ENCODE measurements at places on chromosomes 7 and 10.

DNA sequence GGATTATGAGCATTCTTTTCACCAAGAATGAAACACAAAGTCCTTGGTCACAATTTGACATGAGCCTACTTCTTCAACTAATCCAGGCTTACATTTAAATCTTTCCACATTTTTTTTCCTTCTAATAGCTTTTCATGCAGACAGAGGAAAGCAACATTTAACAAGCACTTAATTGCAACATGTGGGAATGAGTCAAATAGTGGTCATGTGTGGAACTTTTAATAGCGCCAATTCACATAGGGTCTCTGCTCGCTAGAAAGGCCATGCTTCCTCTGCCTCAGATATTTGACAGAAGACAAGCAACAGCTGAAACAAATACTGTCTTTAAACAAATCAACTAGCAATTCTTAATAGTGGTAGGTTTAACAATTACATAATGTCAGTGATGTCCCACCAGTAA lies 285.9 kb upstream of the ETV1 start:
- no peak for DNase-seq

- DNase-seq = no peak
Observed at GRCh38 chr7:128941323-128941890, 3.7 kb downstream of the IRF5 start.

- no peak for DNase-seq
Observed at GRCh38 chr7:84482476-84482875, 287.9 kb upstream of the SEMA3A start.

DNA sequence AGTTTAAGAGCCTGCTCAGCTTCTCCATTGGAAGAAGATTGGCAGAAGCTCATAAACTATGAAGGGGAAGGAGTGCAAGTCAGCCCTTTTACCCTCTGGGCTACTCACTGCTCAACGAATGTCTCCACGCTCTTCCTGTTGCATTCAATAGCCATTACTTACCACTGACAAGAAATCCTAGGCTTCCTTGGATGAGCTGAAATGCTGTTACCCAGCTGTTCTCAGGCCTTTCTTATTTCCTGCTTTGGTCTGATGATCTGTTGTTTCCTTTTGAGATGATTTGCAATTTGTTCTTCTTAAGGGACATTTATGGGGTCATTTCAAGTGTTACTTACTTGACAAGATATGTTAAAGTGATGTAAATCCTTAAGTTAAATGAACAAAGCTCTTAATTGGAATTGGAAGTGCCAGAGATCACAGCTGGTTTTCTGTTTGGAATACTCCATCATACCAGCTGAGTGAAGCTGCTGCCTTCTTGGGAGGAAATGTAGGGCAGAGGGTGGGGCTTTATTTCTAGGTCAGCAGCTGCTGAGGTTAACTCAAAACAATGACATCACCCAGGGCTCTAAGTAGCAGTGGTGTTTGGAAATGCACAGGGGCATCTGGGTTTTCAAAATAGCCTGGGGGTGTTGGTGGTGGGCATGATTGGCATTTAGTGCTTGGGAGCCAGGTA lies 170.0 kb downstream of the PRKCQ start:
- no peak for DNase-seq

- DNase-seq = no peak
Observed at GRCh38 chr7:119935418-119936025, 337.5 kb upstream of the KCND2 start.

DNA sequence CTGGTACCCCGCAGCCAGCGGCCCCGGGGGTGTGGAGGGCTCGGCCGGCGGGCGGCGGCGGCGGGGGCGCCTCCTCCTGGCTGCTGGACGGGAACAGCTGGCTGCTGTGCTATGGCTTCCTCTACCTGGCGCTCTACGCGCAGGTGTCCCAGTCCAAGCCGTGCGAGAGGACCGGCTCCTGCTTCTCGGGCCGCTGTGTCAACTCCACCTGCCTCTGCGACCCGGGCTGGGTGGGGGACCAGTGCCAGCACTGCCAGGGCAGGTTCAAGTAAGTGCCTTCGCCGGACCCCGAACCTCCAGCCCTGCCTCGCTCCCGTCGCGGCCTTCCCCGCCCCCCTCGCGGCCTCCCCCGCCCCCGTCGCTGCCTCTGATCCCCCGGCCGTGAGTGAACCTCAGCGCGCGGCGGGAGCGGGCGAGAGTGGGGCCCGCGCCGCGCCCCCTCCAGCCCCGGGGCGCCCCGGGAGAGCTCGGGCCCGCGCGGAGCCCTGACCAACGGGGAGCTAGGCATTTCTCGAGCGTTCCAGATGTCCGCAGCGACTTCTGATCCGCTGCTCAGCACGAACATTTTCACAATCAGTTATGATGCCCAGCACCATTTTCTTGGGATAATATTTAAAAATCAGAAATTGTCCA lies 727 bp downstream of the ATRNL1 start:
- no peak for DNase-seq

GRCh38 chr7:117674617-117675016 lies 194.8 kb downstream of the CFTR start:
- DNase-seq = no peak

- no peak for DNase-seq
Observed at GRCh38 chr7:149870274-149870673, 3.5 kb upstream of the ATP6V0E2 start.

DNA sequence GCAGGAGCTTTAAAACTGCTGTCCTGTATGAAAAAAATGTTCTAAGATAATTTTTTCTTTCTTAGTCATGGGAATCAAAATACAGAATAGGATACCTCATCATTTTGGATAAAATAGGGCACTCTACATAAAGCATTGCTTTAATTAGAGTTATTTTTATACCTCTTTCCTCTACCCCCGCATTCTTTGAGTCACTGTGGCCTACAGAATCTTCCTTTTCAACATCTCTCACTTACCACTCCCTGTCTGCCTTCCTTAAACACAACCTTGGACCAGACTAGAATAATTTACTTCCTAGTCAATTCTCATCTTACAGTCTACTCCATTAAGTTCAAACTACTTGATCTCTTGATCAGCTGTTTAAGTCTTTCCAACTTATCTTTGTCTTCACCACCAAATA lies 462.3 kb downstream of the PHTF2 start:
- no peak for DNase-seq

GRCh38 chr7:23607130-23607529 lies 9.9 kb downstream of the CCDC126 start:
- DNase-seq = no peak

- DNase-seq = no peak
Observed at GRCh38 chr7:95546647-95547046, 49.7 kb downstream of the PDK4 start.

DNA sequence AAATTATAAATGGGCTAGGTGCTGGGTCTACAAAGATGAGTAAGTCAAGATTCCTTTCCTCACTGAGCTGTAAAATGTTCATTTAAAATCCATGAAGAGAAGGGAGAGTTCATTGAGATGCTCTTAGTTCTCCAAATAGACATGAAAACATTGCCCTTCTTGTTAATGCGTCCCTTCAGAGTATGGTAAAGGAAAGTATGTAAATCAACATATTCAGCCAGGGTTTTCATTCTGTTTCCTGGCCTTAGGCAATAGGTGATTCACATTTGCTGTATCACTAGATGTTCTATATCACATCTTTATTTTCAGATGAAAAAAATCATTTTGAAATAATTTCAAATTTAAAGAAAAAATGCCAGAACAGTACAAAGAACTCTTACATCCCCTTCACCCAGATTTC lies 5.4 kb downstream of the ANKIB1 start:
- DNase-seq = no peak

DNA sequence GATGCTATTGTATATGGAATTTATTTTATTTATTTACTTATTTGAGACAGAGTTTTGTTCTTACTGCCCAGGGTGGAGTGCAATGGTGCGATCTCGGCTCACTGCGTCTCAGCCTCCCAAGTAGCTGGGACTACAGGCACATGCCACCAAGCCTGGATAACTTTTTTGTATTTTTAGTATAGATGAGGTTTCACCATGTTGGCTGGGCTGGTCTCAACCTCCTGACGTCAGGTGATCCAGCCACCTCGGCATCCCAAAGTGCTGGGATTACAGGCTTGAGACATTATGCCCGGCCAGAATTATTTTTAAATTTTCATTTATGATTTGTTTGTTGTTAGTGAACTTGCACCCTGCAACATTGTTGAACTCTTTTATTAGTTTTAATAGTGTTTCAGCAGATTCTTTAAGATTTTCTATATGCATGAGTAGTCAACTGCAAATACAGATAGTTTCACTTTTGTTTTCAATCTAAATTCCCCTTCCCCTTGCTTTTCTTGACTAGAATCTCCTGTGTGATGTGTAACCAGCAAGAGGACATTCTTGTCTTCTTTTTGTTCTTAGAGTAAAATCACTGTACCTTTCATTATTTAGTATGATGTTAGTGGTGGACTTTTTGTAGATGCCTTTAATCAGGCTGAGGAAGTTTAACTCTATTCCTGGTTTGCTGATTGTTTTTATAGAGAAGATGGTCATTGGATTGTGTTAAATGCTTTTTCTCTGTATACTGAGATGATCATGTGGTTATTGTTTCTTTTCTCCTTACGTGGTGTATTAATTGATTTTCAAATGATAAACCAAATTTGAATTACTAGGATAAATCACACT lies 27.8 kb downstream of the ZNF33A start:
- DNase-seq = no peak

DNA sequence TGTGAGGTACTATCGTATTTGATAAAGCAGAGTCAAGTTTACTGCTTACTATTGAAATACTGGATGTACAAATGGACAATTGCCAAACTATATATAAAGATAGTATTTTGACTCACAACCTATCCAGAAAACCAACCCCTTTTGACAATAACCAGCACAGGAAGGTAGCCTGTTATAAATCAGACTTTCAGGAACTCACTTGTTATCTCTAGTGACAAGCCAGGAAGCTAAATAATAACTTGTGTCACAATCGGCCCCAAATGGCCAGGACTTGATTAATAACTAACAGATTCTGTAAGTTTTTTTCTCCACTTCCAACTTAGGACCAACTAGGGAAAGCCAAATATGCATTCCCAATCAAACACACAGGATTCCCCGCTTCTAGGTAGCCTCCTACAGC lies 38.8 kb upstream of the SLC35G1 start:
- DNase-seq = no peak

DNA sequence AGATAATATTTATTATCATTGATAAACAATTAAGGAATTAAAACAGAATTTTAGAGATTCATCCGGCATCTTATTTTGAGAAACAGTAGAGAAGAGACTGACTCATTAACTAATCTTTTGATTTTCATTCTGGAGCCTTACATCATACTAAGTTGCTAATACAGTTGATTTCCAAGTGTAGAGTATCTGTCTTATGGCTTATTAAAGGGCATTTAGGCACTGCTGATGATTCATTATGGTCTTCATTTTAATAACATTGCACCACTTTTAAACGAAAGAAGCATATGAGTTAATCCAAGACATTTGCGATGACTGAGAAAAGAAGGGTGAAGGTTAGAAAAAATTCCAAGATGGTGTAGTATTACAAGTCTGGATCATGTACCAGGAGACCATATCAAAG lies 186.0 kb upstream of the CACNA2D1 start:
- no peak for DNase-seq

DNA sequence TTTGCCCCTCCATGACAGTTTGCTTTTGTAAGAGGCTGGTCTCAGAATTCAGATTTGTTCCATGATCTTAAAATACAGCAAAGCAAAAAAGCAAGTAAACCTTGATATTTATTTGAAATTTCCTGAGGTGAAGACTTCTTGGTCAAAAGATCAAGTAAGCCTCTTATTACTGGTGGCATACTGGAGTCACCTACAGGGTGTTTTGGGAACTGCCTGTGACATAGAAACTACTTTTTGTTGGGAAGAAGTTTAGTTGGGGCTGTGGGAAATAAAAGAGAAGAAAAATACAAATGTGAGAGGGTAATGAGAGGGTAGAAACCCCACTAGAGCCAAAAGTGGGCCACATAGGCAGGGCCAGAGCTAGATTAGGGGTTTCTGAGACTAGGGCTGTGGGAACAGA lies 217.9 kb downstream of the OTUD1 start:
- DNase-seq = no peak

- no peak for DNase-seq
Observed at GRCh38 chr7:41205600-41205999, 497.3 kb downstream of the INHBA start.

DNA sequence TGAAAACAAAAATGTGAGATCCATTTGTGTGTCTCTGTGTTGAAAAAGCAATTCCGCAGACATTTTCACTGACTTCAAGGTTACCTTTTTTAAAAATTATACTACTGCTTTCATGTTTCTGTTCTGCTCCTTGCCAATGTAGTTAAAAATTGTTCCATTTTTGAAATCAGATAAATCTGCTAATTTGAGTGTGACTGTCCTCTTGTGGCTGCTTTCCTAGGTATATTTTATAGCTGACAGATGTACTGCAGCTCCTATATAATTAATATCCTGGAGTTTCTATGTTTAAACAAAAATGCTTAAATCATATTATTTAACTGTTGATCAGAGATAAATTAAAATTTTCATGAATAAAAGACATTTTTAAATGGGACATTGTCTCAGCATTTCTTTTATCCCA lies 177.6 kb upstream of the LRRTM3 start:
- DNase-seq = no peak

GRCh38 chr10:12564173-12564572 lies 214.8 kb downstream of the CAMK1D start:
- DNase-seq = no peak

- no peak for DNase-seq
Observed at GRCh38 chr10:66534866-66535265, 391.0 kb upstream of the LRRTM3 start.

- DNase-seq = no peak
Observed at GRCh38 chr7:47150497-47151260, 431.2 kb downstream of the TNS3 start.

GRCh38 chr7:68074242-68074641 lies 1077.6 kb downstream of the TYW1 start:
- no peak for DNase-seq

GRCh38 chr7:64599359-64599758 lies 36.5 kb upstream of the ZNF680 start:
- no peak for DNase-seq

DNA sequence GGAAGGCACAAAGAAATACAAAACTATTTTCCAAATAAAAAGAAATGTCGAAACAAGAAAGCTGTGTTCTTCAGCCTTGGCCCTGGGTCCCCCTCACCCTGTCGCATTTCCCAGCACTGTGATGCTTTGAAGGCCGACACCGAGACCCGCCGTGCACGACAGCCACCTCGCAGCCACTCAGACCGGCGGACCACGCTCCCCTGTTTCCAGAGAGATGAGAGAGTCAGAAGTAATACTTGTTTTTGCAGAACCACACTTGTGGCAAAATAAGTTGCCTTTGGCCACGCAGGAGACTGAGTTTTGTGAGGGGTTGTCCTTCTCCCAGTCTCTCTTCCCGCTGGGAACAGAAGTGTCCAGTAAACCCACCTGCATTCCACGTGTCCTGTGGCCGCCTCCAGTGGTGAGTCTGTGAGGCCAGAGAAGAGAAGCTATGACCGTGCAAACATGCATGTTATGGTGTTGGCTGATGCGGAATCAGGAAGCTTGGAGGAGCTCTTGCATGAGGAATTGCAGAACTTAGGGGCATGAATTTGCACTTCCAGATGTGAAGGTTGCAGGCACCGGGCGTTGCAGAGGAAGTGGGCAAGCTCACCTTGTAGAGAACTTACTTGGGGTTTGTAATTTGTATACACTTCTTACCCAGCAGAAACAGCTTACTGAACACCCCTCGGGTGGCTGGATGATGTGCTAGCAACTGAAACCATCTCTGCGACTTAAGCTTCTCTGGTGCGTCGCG lies 194.5 kb downstream of the EBF3 start:
- no peak for DNase-seq
